ENCODE measurements at places on chromosomes 12 and 14. TPM values are rescaled to one million over a fixed set of nuclear protein-coding genes. Genes with fewer than 3 reads are reported as not detected.

The PLEKHG7 gene
- total RNA-seq, result not detected

The IGFBP6 gene
- total RNA-seq, result 4.9 TPM

The RERG gene
- not detected for total RNA-seq

DNA sequence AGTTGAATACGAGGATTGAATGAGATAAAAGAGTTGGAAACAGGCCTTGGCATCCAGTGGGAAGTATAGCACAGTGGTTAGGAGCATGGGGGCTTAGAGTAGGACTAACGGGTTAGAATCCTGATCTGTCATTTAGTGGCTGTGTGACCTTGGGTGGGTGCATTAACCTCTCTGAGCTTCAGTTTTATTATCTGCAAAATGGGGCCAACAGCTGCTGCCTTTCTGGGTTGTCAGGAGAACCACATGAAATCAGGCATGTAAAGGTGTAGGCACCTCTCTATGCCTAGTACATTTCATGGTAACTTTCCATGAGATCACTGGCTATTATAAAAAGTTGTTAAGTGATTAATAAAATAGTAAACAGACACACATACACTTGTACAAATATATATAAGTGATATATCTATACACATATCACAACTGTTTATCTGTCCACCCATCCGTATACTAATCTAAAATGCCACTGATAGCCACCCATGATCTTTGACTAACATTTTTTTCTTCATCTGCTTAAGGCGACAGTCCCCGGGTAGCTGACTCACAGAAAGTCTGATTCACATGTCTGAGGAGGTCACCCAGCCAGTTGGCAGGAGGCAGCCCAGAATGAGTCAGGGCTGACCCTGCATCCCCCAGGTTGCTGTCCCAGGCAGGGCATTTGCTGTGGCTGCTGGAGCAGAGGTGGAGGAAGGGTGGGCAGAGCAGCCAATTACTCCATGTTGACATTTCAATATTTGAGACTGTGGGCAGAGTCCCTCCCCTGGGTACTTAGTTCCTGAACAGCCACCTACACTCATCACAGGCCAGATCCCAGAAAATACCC lies 125.6 kb upstream of the NOS1 start:
- H3K4me1 ChIP-seq, result no peaks in the 10 kb centered on the region
- no peak overlapping the region for H3K27ac ChIP-seq
- H3K27me3 ChIP-seq, result no peaks in the 10 kb centered on the region
- no peak overlapping the region for H3K4me3 ChIP-seq
- H3K36me3 ChIP-seq, result no peaks in the 10 kb centered on the region

- peaks cover 74% of the 10 kb centered on the region for H3K36me3 ChIP-seq
- H3K27me3 ChIP-seq, result no peaks in the 10 kb centered on the region
- H3K4me3 ChIP-seq, result no peak overlapping the region
- DNase-seq, result peak; percentile 8
- H3K27ac ChIP-seq, result peak overlapping the region; percentile 81
- peaks cover 38% of the 10 kb centered on the region for H3K4me1 ChIP-seq
Observed at GRCh38 chr14:94052662-94053061, 26.5 kb downstream of the OTUB2 start.

The NEUROD4 gene
- total RNA-seq, result not detected

The ZC3H14 gene
- total RNA-seq, result 45.2 TPM

The RIPK3 gene
- 11.0 TPM for total RNA-seq

DNA sequence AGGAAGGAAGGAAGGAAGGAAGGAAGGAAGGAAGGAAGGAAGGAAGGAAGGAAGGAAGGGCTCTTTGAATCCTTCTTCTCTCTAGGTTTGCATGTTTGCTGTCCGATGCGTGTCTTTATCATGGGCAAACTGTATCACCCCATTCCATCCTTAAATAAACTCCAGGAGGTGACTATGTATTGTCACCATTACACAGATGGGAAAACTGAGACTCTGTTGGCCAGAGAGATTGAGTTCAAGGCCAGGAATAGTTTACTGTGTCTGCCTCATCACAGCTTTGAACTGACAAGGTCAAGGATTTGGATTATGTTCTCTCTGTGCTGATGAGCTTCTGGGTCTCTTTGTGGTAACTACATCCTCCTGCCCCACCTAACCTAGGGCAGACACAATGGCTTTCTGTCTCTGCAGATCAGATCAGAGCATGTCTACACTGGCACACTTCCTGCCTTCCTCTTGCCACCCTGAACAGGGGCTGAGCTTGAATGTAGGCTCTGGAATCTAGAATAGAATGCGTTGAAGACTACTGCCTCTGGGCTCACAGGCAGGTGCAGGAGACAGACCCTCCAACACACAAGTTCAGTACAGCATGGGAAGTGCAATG lies 78.9 kb upstream of the MAP1LC3B2 start:
- DNase-seq, result no peak
- no peak overlapping the region for H3K4me3 ChIP-seq
- peaks cover 8% of the 10 kb centered on the region for H3K36me3 ChIP-seq
- peaks cover 6% of the 10 kb centered on the region for H3K4me1 ChIP-seq

GRCh38 chr14:39102265-39102968 lies 618 bp downstream of the SEC23A start:
- no peaks in the 10 kb centered on the region for H3K27me3 ChIP-seq
- H3K4me1 ChIP-seq, result peaks cover 46% of the 10 kb centered on the region
- H3K36me3 ChIP-seq, result peaks cover 5% of the 10 kb centered on the region
- DNase-seq, result no peak

The TROAP gene
- 64.9 TPM for total RNA-seq

The LRRC43 gene
- total RNA-seq, result 0.41 TPM

GRCh38 chr14:57078054-57078453 lies 190.7 kb downstream of the EXOC5 start:
- no peak for DNase-seq
- no peaks in the 10 kb centered on the region for H3K36me3 ChIP-seq
- peaks cover 4% of the 10 kb centered on the region for H3K27me3 ChIP-seq
- no peak overlapping the region for H3K4me3 ChIP-seq
- no peaks in the 10 kb centered on the region for H3K4me1 ChIP-seq

GRCh38 chr12:97800561-97800960 lies 338.0 kb downstream of the RMST start:
- no peaks in the 10 kb centered on the region for H3K36me3 ChIP-seq
- H3K27ac ChIP-seq, result no peak overlapping the region
- H3K27me3 ChIP-seq, result no peaks in the 10 kb centered on the region
- H3K4me3 ChIP-seq, result no peak overlapping the region
- no peak for DNase-seq

- H3K36me3 ChIP-seq, result no peaks in the 10 kb centered on the region
- no peaks in the 10 kb centered on the region for H3K4me1 ChIP-seq
- no peak for DNase-seq
- H3K4me3 ChIP-seq, result no peak within 1 kb of the TSS
- peaks cover 26% of the 10 kb centered on the region for H3K27me3 ChIP-seq
Observed at GRCh38 chr12:128852885-128853599, at the start of gene GLT1D1. Gene GLT1D1, plus strand, starts transcription at chr12:128853478. Its CDS starts 104 bp downstream, at chr12:128853582.

DNA sequence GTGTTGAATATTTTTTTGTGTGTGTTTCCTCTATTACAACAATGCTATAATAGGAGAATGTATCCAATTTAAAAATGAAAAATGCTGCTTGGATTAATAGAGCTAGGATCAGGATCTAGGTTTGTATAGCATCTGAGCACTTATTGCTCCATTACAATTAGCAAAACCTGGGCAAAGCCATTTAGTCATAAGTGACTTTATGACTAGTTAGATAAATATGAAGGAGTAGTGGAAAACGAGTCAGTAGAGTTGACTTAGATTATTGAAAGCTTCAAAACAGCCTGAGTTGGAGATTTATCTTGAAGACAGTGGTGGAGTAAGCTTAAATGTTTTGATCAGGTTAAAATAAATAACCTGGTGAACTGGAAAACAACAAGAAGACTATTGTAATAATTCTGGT lies 2.8 kb downstream of the MED21 start:
- H3K4me1 ChIP-seq, result peaks cover 40% of the 10 kb centered on the region
- H3K36me3 ChIP-seq, result peaks cover 16% of the 10 kb centered on the region

GRCh38 chr12:54605138-54605970 lies 16.9 kb upstream of the PPP1R1A start:
- H3K27ac ChIP-seq, result no peak overlapping the region
- no peak for DNase-seq
- H3K27me3 ChIP-seq, result peaks cover 6% of the 10 kb centered on the region

- H3K4me1 ChIP-seq, result peaks cover 74% of the 10 kb centered on the region
- H3K36me3 ChIP-seq, result peaks cover 31% of the 10 kb centered on the region
- peak overlapping the region; percentile 94 for H3K27ac ChIP-seq
Observed at GRCh38 chr14:91232603-91233002, 11.9 kb downstream of the GPR68 start.

DNA sequence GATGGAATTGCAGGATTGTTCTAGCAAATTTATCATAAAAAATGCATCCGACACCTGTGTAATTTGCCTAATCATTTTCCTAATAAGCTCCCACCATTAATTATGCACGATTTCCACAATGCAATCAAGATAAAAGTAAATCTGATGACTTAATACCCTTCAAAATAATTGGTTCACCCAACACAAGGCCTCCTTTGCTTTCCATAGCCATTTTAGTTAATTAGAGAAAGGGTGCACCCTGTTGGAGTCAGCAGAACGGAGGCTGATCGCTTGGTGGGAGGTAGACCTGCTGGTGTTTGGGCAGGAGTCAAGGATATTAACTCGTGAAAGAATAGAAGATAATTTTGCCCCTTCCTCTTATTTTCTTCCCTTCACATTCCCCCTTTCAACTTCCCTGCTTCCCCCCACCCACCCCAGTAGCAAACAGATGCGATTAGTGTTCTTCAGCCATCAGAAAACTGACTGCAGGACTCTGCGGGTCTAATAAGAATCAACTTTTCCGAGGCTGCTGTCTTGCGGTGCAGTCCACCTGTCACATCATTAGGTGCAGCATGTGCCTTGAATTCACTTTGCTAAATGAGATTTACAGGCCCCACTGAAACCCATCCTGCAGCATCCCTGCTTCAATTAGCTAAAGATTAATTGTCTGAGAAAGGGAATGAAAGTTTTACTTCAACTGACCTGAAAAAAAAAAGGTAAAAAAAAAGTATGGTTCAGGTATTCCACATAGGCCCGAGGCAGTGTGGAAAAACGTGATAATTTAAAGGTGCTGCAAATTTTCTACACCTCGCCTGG lies 553.7 kb upstream of the LMO3 start:
- H3K4me1 ChIP-seq, result no peaks in the 10 kb centered on the region
- no peak overlapping the region for H3K4me3 ChIP-seq
- no peaks in the 10 kb centered on the region for H3K27me3 ChIP-seq
- H3K36me3 ChIP-seq, result no peaks in the 10 kb centered on the region

DNA sequence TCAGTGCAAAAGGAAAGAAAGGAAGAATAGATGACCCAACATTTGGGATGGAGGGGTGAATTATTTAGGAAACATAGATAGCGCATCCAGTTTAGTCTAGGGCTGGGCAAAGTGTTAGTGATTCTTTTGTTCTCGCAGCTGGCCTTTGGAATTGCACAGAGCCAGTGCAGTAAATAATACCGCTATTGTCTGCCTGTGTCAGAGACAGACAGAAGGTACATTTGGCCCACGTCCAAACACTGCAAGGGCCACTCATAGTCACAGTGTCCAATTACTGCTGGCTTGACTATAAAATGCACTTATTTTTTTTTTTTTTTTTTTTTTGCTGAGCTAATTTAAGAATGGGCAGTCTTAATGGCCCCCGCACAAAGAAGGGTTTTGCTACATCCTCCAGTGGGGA lies 638.6 kb downstream of the BCL11B start:
- no peak overlapping the region for H3K27ac ChIP-seq
- DNase-seq, result no peak
- no peaks in the 10 kb centered on the region for H3K4me1 ChIP-seq
- H3K36me3 ChIP-seq, result no peaks in the 10 kb centered on the region

DNA sequence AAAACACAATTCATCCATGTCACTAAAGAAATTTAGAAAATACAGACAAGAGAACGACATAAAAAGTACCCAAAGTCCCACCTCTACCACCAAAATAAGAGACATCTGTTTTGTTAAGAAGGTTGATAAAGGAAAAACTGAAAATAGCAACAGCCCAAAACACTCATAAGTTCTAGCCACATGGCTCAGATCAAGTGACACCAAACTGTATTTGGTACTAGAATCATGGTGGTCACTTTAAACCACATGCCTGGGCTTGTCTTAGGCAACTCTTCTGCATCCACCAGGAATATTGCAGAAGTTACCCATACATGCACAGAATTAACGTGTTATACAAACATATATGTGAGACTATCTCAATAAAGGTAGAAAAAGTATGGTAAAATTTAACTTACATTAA lies 78.2 kb upstream of the GTF2A1 start:
- no peak overlapping the region for H3K4me3 ChIP-seq
- DNase-seq, result no peak
- no peak overlapping the region for H3K27ac ChIP-seq
- no peaks in the 10 kb centered on the region for H3K27me3 ChIP-seq
- H3K4me1 ChIP-seq, result peaks cover 9% of the 10 kb centered on the region

GRCh38 chr12:128694445-128694844 lies 129.3 kb downstream of the SLC15A4 start:
- no peaks in the 10 kb centered on the region for H3K4me1 ChIP-seq
- H3K36me3 ChIP-seq, result no peaks in the 10 kb centered on the region
- no peak overlapping the region for H3K4me3 ChIP-seq
- no peaks in the 10 kb centered on the region for H3K27me3 ChIP-seq
- no peak overlapping the region for H3K27ac ChIP-seq
- no peak for DNase-seq

The FAM222A gene
- 0.29 TPM for total RNA-seq

GRCh38 chr14:29454026-29454693 lies 473.5 kb downstream of the PRKD1 start:
- no peak overlapping the region for H3K27ac ChIP-seq
- no peak overlapping the region for H3K4me3 ChIP-seq
- no peaks in the 10 kb centered on the region for H3K36me3 ChIP-seq
- DNase-seq, result no peak
- no peaks in the 10 kb centered on the region for H3K4me1 ChIP-seq
- no peaks in the 10 kb centered on the region for H3K27me3 ChIP-seq

- DNase-seq, result peak; percentile 85
- H3K36me3 ChIP-seq, result peaks cover 18% of the 10 kb centered on the region
- H3K4me3 ChIP-seq, result no peak overlapping the region
- H3K27ac ChIP-seq, result no peak overlapping the region
- H3K4me1 ChIP-seq, result peaks cover 71% of the 10 kb centered on the region
Observed at GRCh38 chr12:51972849-51973273, 21.4 kb downstream of the ACVR1B start.

The PLEK2 gene
- 2.6 TPM for total RNA-seq

DNA sequence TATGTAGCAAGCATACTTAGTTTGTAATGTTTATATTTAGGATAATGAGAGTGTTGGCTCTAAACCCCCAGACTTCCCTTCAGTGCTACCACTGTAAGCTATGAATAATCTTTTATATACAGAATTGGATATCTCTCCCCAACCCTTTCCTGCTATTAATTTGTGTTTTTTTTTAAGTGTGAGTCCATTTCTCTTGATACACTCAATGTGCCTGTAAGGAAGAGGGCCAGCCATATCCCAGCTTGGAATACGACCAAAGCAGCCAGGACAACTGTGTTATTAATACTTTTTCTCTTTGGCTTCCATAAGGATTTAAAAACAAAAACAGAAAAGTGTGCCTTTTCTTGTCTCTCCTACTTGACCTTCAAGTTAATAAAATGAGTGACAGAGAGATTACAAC lies 116.7 kb downstream of the SNAPC1 start:
- no peak overlapping the region for H3K4me3 ChIP-seq
- H3K36me3 ChIP-seq, result no peaks in the 10 kb centered on the region
- H3K4me1 ChIP-seq, result no peaks in the 10 kb centered on the region
- H3K27me3 ChIP-seq, result peaks cover 35% of the 10 kb centered on the region
- DNase-seq, result no peak
